ENCODE measurements at places on chromosomes 1 and 21.
A peak's percentile ranks its signal among the peaks of the same experiment; 100 is the strongest.

DNA sequence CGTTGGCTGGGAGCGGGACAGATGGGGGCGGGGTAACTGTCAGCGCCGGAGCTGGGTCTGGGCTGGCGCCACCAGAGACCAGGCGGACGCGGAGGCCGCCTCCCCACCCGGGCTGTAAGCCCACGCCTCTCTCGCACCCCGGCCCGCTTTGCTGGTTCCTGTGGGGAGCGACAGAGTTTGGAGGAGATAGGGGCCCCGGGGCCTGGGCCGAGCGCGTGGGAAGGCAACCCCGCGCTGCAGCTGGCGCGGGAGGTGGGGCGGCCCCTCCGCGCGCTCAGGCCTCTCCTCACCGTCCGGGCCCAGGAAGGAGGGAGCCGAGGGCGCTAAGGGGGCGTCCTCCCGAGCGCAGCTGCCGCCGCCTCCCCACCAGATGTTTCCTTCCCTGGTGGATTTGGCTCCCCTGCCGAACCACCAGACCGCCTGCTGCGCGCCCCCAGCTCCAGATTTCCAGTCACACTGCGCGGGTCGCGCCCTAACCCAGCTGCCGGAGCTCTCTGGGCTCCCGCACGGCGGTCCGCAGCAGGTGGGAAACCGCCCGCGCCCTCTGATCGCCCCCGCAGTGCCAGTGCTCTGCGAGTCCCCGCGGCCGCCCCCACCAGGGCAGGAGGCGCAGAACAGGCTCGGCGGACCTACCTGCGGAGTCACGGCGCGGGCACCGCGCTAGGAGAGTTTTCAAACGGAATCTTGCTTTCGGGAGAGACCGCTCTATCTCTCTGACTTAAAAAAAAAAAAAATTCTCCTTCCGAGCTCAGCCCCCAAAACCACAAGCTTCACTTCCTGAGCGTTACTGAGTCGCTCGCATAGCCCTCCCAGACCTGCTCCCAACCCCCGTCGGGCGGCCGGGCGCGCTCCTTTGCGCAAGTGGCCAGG is 1.1 kb downstream of the GFI1 start:
- H3K4me3 ChIP-seq: peak overlapping the region; percentile 11
- H3K27ac ChIP-seq: no peak overlapping the region
- no peak for DNase-seq

DNA sequence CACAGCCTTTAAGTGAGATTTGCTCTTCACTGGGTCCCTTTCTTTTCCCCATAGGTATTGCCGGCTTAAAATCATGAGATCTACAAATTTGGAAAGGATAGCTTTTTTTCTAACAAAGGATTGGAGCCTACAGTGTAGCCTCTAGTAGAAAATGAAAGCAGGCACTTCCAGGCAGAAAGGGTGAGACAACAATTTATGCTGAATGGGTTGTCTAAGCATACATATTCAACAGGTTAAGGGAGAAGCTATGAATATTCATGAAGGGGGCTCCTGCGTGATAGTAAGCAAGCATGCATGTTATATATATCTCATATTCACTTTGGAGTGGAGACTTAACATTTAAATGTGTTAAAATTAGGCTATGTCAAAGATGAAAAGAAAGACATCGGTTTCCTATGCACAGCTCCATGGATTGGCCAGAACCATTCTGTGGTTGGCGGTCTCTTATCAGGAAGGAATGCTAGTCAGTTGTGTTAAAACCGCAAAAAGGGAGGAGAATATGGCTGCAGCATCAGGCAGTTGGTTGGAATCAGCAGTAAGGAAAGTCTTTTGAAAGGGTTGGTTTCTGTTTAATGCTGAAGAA is 66.0 kb downstream of the VCAM1 start:
- no peak overlapping the region for H3K4me3 ChIP-seq
- H3K27me3 ChIP-seq: peaks cover 4% of the 10 kb centered on the region
- no peaks in the 10 kb centered on the region for H3K36me3 ChIP-seq
- no peaks in the 10 kb centered on the region for H3K4me1 ChIP-seq
- no peak overlapping the region for H3K27ac ChIP-seq

DNA sequence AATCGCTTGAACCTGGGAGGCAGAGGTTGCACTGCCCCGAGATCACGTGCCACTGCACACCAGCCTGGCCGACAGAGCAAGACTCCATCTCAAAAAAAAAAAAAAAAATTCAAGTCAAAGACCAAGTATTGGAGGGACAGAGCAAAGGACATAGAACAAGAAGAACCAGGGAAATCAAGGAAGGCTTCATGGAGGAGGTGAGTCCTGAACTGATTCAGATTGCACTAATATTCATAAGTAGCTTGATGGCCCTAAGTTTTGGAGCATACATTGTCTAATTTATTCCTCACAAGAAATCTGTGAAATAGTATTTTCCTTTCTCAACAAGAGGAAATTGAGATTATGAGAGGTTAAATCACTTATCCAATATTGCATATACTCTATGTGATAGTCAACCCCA is 3.9 kb upstream of the PRR9 start:
- H3K27ac ChIP-seq: no peak overlapping the region
- no peaks in the 10 kb centered on the region for H3K4me1 ChIP-seq
- DNase-seq: no peak
- H3K27me3 ChIP-seq: no peaks in the 10 kb centered on the region
- no peaks in the 10 kb centered on the region for H3K36me3 ChIP-seq
- H3K4me3 ChIP-seq: no peak overlapping the region

GRCh38 chr1:17018849-17019248 is 7.1 kb upstream of the ATP13A2 start:
- no peaks in the 10 kb centered on the region for H3K4me1 ChIP-seq
- H3K27me3 ChIP-seq: no peaks in the 10 kb centered on the region
- H3K4me3 ChIP-seq: no peak overlapping the region

DNA sequence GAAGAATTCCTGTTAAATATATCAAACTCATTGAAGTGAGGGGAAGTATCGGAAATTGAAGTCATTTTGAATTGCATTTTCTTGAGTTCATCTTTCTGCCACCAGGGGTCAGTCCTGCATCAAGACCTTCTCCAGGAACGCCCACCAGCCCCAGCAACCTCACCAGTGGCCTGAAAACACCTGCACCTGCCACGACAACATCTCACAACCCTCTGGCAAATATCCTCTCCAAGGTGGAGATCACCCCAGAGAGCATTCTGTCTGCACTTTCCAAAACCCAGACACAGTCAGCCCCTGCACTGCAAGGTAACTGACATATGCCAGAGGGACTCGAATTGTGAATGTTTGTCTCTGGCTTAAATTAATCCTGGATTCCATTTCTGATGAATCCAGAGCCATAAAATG is 22.8 kb upstream of the TARS2 start:
- no peak overlapping the region for H3K4me3 ChIP-seq
- H3K27ac ChIP-seq: no peak overlapping the region
- peaks cover 53% of the 10 kb centered on the region for H3K36me3 ChIP-seq
- DNase-seq: no peak
- H3K27me3 ChIP-seq: no peaks in the 10 kb centered on the region

DNA sequence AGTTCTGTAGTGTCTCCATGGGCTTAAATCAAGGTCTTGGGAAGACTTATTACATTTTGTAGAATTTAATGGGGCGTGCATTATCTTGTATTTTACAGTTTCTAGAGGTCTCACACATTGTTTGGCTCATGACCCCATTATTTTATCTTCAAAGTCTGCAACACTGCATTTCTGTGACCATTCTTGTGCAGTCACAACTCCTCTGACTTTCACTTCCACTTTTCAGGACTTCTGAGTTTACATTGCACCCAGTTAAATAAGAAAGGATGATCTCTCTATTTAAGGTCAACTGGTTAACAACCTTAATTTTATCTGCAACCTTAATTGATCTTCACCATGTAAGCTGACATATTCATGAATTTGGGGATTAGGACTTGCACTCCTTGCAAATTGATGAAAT is 1186.6 kb downstream of the MRPL39 start:
- H3K4me1 ChIP-seq: no peaks in the 10 kb centered on the region
- H3K4me3 ChIP-seq: no peak overlapping the region
- no peaks in the 10 kb centered on the region for H3K36me3 ChIP-seq
- no peak overlapping the region for H3K27ac ChIP-seq

DNA sequence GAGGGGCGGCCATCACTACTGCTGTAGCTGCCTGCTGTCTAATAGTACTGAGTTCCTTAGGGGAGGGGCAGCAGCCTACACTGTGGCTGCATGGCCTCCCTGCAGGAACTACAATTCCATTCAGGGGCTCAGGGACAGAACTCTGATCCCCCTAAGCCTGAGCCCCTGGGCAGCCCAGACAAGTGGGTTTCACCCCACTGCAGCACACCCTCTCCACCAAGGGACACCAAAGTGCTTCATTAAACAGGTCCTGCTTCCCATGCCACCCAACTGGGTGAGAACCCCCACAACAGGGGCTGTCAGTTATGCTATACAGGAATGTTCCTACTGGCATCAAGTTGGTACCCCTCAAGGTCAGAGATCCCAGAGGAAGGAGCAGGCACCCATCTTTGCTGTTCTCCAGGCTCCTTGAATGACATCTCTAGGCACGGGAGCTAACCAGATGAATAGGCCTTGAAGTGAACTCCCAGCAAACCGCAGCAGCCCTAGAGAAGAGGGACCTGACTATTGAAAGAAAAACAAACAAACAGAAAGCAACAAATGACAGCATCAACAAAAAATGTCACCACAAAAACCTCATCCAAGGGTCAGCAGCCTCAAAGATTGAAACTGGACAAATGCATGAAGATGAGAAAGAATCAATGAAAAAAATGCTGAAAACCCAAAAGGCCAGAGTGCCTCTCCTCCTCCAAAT is 437.4 kb downstream of the NUF2 start:
- DNase-seq: no peak
- H3K27ac ChIP-seq: no peak overlapping the region
- H3K4me1 ChIP-seq: no peaks in the 10 kb centered on the region
- H3K27me3 ChIP-seq: no peaks in the 10 kb centered on the region
- H3K36me3 ChIP-seq: no peaks in the 10 kb centered on the region

DNA sequence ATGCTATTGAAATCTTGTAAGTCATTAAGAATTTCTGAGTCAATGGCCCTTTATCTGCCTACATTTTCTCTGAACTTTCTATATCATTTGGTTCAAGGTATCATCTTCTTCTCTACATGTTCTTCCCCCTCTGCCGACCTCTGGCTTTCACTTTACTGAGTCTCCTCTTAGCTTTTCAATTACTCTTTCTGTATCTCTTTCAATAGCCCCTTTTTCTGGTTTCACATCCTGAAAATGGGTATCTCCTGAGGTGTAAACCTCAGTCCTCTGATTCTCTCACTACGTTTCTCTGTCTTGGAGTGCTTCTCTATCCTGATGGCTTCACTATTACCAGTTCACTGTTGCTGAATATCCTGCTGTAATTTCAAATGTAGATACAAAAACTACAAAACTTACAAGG is 98.9 kb downstream of the LYST start:
- no peak overlapping the region for H3K27ac ChIP-seq
- no peak for DNase-seq
- no peak overlapping the region for H3K4me3 ChIP-seq
- no peaks in the 10 kb centered on the region for H3K4me1 ChIP-seq
- peaks cover 14% of the 10 kb centered on the region for H3K36me3 ChIP-seq

DNA sequence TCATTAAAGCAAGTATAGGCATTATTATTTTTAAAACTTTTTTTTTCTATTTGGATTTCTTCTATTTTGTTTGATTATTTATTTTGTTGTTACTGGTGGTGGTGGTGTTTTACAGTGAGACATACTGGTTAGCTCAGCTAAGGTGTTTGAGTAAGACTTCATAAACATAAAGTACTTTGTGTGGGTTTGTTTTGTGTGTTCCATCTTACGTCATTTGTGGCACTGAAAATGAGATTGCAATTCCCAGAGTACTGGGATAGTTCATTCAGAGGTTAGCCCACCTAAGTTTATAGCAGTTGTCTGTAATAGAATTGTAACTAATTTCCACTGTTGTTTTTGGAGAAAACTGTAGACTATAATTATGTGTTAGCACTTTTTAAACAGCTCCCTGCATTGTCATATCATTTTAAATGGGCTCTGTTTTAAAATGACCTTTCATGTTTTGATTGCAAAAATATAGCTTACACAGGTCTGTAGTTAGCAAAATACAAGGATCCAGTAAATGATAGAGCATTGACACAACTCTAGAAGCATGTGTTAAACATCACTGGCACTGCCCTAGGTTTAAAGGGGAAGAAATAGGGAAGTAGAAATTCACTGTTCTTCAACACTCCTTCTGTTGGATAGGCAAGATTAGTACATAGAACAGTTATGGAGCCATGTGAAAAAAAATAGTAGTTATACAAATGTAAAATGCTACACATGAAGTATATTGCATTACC is 171.7 kb downstream of the NFIA start:
- H3K27me3 ChIP-seq: no peaks in the 10 kb centered on the region
- peaks cover 24% of the 10 kb centered on the region for H3K4me1 ChIP-seq
- no peak for DNase-seq
- H3K4me3 ChIP-seq: no peak overlapping the region
